ENCODE measurements at places on chromosomes 1 and 21.

DNA sequence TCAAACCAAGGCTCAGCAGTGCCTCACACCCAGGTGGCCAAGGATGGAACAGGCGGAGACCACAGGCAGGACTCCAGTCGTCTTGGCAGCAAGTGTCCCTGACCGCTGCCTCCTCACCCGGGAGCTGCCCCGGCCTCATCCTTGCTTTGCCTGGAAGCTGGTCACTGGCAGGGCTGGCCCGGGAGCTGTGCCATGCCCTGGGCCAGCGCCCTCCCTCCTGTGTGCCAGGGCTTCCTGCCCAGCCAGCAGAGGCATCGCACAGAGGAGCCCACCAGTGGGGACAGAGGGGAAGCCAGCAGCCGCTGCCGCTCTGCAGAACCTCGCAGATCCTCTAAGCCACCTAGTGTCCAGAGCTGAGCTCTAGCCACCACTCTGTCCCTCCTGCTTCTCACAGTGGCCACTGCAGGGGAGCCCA is 7.8 kb downstream of the CASZ1 start:
- no peak for DNase-seq

GRCh38 chr1:16067127-16067768 is 6.2 kb downstream of the FAM131C start:
- no peak for DNase-seq

- no peak for DNase-seq
Observed at GRCh38 chr1:85494904-85495266, 29.9 kb upstream of the DDAH1 start.

DNA sequence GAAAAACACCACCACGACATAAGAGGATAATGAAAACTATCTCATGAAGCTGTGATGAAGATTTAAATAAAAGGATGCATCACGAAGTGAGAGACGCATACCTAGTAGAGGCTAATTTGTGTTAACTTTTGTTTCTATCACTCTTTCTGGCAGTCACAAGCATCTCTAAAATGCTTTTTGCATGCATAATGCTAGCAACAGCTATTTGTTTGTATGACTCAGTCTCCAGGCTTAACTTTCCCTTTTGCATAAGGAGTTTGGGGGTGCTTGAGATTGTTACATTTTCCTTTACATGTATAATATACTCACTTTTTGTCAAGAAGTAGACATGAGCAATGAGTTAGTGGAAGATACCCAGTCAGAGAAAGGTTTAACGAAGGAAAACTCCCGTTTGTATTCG is 385.4 kb downstream of the DISC1 start:
- DNase-seq, result no peak

- DNase-seq, result no peak
Observed at GRCh38 chr1:55284856-55285255, 69.7 kb upstream of the USP24 start.

DNA sequence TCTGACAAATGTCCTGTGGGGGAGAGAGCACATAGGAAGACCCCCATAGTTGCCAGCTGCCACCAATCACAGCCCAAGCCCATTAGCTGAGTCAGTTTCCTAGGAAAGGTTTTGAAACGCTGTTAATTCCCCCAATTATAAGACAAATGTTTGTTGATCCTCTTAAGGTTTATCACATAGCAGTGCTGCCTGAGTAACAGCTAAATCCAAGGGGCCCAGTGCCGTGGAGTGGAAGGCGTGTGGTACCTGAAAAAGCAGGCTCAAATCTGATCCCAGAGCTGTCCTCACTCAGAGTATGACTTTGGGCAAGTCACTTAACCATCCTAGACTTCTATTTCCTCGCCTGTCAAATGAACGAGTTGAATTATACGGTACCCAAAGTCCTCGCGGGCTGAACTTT is 69.5 kb downstream of the GRIK3 start:
- no peak for DNase-seq

- DNase-seq, result no peak
Observed at GRCh38 chr1:107523736-107524135, 382.9 kb downstream of the NTNG1 start.

- no peak for DNase-seq
Observed at GRCh38 chr1:160251011-160251410, 11.3 kb downstream of the DCAF8 start.

- peak; percentile 10 for DNase-seq
Observed at GRCh38 chr1:6545276-6546112, 8.8 kb downstream of the NOL9 start.

DNA sequence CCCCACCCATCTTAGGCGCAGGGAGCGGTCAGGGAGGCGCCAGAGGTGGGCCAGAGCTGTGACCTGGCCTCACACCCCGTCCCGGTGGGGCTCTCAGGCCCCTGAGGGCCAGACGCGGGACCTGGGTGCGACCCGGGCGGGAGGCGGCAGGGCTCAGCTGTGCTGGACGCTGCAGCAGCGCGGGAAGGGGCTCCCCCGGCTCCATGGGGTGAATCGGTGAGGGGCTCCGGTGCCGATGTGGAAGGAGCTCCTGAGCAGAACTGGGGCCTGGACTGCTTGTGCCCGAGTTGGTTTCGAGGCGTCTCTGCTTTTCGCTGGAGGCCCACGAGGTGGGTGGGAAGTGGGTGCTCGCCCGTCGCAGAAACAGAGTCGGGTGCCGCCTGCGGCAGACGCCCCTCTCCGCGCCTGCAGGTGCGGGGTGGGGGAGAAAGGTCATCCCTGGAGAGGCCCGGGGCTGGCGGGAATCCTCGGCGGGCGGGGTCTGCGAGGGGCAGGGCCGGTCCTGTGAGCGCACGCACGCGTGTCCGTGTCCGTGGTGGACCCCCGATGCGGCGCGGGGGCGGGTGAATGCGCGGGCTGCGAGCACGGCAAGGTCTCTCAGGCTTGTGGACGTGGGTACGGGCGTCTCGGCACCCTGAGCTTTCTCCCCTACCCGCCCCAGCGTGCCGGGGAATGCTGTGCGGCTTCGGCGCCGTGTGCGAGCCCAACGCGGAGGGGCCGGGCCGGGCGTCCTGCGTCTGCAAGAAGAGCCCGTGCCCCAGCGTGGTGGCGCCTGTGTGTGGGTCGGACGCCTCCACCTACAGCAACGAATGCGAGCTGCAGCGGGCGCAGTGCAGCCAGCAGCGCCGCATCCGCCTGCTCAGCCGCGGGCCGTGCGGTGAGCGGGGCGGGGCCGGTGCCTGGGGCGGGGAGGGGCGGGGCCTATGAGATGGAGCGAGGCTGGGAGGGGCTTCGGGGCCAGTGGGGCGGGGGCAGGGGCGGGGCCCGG is 20.4 kb downstream of the AGRN start:
- peak; percentile 75 for DNase-seq

DNA sequence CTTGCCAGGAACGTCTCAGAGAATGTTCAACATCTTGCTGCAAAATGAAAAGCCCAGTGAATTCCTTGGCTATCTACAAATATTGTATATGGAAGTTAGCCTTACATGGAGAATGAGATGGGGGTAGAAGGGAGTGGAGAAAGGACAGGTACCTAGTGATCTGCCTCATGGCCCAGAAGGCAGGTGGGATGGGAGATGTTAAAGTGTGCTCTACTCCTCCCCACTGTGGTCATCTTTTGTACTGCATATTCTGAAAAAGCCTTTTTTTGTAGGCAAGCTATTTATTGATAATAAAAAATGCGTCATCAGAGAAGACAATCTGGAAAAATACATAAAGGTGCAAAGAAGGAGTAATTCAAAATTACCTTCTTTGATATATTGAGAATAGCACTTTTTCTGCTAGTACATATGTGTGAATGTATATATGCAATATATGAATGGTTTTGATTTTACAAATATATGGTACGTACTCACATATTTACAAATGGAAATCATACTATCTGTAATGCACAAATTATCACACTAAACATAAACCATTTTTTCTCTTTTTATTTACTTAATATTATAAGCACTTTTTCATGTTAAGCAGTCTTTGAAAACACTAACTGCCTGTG is 19.1 kb upstream of the SLC5A9 start:
- DNase-seq, result no peak

DNA sequence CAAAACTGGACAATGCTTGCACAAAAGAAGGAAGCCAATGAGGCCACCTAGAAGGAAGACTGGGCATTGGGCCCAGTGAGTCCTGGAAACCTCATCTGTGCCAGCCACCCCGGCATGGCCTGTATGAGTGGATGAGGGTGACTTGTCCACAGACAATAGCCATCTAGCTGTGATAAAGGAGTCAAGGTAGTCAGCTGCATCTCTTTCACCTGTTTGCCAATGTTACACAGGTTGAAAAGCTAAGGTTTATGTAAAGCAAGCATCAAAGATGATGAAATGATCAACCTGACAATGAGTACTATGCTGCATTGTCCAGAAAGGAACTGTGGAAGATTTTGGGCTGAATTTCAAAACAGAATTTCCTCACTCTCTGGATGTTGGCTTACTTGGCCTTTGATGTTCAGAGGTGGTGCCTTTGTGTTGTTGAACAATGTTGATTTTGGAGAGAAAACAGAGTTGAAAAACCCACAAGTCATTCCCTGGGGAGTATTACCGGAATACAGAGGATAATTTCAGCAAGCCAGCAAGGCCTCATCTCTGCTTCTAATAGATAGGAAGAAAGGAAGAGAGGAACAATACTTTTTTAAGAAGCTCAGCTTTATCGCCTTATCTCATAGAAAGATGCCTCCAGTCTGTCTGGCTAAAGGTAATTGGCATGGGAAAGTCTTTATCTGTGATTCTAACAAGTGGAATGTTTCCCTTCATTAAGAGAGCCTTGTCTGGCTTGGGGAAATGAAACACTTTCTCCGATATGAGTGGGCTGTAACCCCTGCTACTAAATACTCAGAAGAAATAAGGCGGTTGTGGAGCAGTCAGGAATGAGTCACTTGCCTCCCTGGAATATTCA is 11.4 kb upstream of the SELE start:
- DNase-seq, result no peak

GRCh38 chr1:169009666-169010065 is 96.8 kb upstream of the ATP1B1 start:
- DNase-seq, result no peak

DNA sequence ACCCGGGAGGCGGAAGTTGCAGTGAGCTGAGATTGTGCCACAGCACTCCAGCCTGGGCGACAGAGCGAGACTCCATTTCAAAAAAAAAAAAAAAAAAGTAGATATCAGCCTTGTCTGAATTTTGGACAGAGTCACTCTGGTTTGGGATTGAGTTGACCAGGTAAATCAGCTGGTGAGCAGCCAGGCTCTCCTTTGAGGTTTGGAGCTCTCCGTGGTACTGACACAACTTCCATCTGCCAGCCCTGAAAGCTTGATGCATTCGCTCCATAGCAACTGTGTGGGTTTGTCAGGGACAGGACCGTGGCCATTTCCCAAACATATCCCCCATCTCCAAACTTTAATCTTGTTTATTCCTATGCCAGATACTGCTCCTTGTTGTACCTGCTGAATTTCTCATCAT is 155.2 kb downstream of the DMRTA2 start:
- no peak for DNase-seq

GRCh38 chr1:168134642-168135041 is 2.1 kb downstream of the GPR161 start:
- no peak for DNase-seq

- DNase-seq, result no peak
Observed at GRCh38 chr1:100624886-100625610, 87.1 kb downstream of the GPR88 start.

DNA sequence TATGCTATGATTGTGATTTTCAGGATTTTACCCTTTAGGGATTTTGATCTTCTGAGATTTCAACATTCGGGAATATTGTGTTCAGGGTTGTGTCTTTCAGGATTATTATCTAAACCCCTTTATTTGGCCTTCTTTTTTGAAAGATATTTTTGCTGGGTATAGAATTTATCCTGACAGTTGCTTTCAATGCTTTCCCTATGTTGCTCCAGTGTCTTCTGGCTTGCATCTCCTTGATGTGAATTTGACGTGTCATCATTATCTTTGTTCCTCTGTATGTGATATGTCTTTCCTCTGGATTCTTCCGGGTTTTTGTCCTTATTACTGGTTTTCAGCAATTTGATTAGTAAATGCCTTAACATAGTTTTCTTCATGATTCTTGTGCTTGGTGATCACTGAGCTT is 25.9 kb upstream of the RIPK4 start:
- DNase-seq, result no peak

- DNase-seq, result no peak
Observed at GRCh38 chr1:204074274-204075138, 1.6 kb downstream of the SOX13 start.

GRCh38 chr1:171037626-171038025 is 53.1 kb upstream of the FMO3 start:
- DNase-seq, result no peak

- no peak for DNase-seq
Observed at GRCh38 chr1:239511875-239512274, 125.5 kb downstream of the CHRM3 start.

DNA sequence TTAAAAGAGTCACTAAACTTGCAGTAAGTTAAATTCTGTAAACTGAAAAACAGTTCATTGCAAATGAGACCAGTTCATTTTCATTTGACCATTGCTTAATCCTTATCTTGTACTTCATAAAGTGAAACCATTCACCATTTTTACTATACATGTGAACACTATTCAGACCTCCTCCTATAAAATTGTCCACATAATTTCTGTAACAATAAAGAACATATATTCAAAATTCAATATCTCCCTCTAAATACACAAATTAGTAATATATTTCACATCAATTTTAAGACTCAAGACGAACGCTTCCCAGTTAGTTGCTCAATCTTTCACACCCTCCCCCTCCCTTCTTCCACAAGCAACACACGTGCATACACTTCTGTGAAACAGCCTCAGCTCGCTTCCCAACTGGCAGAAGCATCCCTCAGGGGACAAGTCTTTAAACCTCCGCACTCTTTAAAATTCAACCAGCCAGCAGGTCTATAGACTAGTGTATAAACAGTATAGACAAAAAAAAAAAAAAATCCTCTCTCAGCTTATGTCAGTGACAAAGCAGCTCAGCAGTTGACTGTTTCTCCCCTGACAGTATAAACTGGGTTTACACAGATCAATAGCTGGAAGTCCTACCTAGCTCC is 99.6 kb downstream of the DENND1B start:
- no peak for DNase-seq

- no peak for DNase-seq
Observed at GRCh38 chr1:167763525-167764220, 41.9 kb downstream of the MPZL1 start.

DNA sequence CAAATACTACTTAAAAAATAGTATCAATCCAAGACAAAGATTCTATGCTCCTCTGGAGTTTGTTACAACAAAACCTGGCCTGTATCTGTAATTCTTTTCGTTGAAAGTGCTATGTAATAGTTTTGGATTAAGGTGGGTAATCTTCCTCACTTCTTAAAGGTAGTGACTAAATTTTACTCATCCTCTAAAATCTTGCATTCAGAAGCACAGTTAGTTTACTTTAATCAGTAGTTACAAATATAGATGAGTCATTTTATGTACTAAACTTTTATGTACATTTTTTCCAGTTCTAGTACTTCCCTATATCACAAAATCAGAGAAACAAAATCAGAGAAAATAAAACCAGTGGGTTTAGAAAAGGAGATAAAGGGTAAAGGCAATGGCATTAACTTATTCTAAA is 51.3 kb downstream of the ZNHIT6 start:
- no peak for DNase-seq

GRCh38 chr1:169484683-169485430 is 887 bp downstream of the SLC19A2 start:
- DNase-seq, result peak; percentile 28
